ENCODE measurements at places on chromosomes 6 and 20.

GRCh38 chr6:44527181-44527580 lies 139.7 kb downstream of the CDC5L start:
- no peak for DNase-seq

DNA sequence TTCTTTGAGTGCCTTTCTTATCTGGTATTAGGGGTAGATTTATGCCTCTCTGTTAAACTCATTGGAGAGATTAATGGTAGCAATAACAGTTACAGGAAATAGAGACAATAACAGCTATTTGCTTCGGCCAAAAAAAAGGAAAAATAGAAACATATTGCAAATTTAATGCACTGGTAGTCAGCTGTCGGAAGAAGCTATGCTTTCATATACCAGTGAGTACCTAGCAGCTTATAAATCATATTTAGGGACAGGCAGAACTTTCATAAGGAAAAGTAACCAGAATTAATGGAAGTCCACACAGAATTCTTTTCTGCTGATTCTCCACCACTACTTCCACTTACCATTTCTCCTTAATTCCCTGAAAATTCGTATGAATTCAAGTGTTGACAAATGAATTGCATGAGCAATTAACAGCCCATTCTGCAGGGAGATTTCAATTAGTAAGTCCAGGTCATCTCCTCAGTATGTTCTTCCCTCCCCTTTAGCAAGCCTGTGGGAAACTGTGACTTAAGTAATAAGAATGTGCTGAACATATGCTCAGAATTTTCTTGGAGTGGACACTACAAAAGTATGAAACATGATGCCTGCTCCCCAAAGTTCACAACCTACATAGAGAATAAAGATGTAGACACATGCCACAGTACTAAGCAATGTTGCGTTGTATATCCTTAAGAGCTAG lies 196.7 kb upstream of the KCNQ5 start:
- no peak for DNase-seq

DNA sequence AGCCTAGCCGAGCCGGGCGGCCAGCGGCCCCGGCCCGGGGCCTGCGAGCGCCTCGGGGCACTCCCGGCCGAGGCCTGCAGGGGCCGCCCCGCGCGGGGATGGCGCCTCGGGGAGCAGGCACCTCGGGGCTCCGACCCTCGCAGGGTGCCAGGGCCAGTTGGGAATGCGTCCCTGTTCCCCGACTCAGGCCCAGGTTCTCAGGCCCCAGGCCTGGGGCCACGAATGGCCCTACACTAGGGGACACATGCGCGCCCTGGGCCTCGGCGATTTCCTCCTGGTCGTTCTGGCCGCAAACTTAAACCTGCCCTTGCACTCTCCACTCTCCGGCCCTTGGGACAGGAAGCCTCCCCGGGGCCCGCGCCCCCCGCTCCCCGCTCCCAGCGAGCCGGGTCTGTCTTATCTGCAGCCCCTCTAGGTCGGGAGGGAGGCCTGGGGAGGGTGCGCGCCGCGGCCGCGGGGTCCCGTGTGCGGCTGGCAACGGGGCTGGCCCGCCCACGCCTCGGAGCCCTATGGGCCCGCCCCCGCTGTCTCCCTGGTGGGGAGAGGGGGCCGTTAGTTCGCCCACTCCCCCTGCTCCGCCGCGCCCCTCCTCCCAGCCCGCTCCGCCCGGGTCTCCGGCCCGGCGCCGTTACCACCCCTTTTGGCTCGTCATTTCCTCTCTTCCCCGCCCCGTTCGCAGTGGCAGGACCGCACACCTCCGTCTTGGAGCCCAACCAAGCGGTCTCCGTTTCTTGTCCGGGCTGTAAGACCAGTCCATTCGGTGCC lies 611 bp downstream of the NFYA start:
- DNase-seq, result peak; percentile 79

- DNase-seq, result no peak
Measured at GRCh38 chr20:51563486-51564332, 21.2 kb upstream of the NFATC2 start.

DNA sequence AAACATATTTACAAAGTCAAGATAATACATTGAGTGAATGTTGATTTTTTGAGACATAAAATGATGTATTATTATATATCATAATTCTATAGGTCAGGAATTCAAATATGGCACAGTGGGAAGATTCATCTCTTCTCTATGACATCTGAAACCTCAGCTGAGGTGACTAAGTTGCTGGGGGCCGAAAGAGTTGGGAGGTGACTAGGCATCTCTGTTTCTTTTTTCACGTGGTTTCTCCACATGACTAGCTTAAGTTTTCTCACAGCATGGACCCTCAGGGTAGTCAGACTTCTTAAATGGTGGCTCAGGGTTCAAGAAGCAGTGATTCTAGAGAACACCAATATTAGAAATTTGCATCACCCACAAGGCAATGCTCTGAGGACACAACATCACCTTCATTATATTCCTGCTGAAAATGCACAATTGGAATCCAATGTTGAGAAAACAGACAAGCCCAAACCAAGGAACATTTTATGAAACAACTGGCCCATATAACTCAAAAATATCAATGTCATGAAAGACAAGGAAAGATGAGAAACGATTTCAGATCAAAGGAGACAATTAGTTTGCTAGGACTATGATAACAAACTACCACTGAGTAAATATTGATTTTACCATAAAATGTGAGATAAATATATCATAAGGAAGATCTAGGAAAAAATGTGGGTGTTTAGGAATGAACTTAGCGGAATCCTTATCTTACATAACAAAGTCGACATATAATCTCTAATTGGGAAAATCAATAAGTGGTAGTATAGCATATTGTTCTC lies 273.3 kb upstream of the IRAK1BP1 start:
- no peak for DNase-seq

GRCh38 chr6:146286961-146287360 lies 256.7 kb upstream of the RAB32 start:
- no peak for DNase-seq

- no peak for DNase-seq
Measured at GRCh38 chr6:130696806-130697205, 130.4 kb upstream of the SMLR1 start.

DNA sequence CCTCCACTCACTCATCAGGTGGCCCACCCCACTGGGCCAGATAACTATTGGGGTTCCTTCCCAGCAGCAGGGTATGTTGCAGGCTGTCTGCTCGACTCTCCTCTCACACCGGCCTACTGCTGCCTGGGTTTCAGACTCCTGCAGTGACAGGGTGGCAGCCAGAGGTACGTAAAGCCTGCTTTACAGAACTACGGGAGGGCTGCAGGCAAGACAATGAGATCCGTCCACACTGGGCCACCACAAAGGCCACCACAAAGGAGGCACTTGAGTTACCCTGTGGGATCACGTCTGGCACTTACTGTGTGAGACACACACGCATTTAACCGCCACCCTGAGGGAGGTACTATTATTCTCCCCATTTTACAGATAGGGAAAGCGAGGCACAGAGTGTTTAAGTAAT lies 78.5 kb downstream of the NFATC2 start:
- no peak for DNase-seq

- DNase-seq, result no peak
Measured at GRCh38 chr20:54476169-54477009, 996 bp downstream of the DOK5 start.

- no peak for DNase-seq
Measured at GRCh38 chr20:23340524-23340923, 10.1 kb upstream of the NXT1 start.

DNA sequence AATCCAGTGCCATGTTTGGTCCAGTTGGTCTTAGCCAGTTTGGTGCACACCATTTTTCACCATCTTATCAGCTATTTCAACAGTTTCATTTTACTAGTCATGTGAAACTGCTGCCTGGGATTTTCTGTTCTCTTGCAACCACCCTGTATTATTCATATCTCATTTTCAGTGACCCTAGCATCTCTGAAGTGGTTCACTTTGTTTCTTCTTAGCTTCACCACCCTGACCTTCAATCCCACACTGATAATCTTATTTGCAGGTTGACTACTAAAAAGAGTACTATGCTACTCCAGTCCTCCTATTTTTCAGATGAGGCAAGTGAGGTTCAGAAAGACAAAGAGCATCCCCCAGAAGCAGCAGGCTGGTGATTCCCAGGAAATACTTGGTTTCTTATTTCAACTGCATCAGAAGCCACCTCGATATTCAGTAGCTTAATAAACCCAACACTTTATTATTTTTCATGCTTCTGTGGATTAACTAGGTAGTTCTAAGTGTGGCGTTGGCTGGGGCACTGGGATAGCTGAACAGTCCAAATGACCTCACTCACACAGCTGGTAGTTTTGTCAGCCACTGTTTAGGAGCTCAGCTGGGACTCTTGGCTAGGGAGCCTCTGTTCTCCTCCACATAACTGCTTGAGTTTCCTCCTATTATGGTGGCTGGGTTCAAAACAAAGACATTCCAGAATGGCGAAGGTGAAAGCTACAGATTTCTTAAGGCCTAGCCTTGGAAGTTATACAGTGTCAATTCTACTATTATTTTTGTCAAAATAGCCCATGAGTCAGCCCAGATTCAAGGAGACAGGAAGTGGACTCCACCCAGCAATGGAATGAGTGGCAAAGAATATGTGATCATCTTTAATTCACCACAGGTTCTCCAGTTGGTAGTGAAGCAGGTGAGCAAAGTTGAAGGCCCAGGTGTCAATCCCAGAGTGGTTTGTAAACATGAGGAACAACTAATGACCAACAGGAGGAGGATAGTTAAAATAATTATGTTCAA lies 40.6 kb downstream of the BPIFB4 start:
- no peak for DNase-seq

DNA sequence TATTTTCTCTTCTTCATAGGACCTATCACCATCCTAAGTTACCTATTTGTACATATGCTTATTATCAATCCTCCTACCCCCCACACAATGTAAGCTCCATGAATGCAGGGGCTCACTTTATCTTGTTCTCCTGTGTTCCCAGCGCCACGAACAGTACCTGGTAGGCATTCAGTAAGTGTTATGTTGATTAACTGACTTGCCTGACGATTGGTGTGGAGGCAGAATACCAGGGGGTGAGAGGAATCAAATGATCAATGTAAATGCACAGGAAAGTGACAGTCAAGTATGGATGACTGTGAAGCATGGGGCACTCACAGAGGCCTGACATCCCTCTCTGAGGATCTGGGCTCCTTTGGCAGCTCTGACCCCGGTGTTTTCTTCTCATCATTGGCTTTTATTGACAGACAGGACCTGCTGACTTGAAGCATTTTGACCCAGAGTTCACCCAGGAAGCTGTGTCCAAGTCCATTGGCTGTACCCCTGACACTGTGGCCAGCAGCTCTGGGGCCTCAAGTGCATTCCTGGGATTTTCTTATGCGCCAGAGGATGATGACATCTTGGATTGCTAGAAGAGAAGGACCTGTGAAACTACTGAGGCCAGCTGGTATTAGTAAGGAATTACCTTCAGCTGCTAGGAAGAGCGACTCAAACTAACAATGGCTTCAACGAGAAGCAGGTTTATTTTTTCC lies 6.1 kb upstream of the IFT52 start:
- DNase-seq, result no peak

DNA sequence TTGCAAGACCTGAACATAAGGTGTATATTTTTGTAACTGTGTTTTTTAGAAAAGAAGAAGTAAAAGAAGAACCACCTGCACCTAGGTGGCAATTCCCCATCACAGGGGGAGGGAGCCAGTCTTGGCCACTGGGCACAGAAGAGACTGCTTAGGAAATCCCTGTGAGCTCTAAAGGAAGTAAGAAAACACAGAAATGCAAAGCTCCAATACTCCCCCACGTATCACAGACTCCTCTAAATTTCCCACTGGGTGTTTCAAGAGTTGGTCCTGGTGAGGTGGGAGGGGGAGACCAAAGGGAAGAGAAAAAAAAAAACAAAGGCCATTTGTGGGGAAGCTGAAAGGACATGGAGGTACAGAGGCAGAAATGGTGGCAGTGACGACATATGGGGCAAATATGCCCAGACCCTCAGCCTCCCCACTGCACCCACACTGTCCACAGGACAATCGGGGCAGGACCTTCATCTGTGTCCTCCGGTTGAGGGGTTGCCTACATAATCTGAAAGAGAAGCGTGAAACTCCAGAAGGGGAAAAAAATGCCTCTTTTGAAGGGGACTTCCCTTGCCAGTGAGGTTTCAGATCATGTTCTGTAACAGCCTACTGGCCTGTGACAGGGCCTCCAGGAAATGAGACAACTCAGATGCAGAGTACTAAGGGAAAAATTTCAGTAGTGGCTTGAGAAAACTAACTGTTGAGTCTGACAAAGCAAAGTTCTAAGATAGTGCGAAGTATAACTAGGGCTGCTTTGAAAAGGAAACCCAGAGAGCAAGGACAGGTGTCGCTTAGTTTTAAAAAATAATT lies 226.2 kb upstream of the MARCKS start:
- no peak for DNase-seq

- no peak for DNase-seq
Measured at GRCh38 chr6:111776236-111777221, 96.7 kb downstream of the FYN start.

GRCh38 chr20:57559658-57560553 lies 1.0 kb upstream of the PCK1 start:
- DNase-seq, result no peak

- no peak for DNase-seq
Measured at GRCh38 chr6:20313051-20313450, 88.6 kb upstream of the E2F3 start.

DNA sequence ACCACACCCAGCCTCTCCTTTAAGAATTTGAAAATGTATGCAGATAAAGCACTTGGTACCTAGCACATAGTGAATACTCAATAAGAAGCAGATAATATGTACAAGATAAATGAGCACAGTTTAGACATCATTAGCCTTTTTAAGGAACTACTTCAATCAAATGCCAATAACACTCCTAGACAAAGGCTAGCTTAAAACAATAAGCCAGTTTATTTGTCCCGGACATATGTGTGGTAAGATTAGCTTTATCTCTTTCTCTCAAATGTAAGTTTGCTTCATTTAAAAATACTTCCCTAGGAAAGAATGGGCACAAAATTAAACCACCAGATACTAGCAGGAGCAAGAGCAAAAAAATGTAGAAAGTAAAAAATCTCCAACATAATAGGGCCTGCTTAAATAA lies 73.8 kb downstream of the MAP3K5 start:
- no peak for DNase-seq
